ENCODE measurements at places on chromosomes 12 and 14. TPM values are rescaled to one million over a fixed set of nuclear protein-coding genes. Genes with fewer than 3 reads are reported as not detected.

DNA sequence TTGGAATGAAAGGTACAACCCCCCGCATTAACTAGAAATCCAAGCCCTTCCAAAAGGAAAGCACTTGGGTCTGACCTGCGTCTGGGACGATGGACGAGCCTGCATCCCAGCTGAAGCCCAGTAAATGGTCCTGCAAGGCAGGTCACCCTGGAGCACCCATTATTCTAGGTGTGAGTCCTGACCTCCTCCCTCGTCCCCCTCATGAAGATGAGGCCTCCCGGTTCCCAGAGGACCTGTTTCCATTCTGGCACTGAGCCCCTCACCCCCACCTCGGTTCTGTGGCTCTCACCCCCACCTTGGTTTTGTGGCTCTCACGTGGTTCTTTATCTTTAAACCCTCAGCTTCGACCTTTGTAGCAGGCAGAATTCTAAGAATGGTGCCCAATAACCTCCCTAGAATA, 7.3 kb downstream of the IFI27 start:
- DNase-seq: no peak

Gene CD69
- not detected for total RNA-seq

Gene CLEC2A
- total RNA-seq: not detected

DNA sequence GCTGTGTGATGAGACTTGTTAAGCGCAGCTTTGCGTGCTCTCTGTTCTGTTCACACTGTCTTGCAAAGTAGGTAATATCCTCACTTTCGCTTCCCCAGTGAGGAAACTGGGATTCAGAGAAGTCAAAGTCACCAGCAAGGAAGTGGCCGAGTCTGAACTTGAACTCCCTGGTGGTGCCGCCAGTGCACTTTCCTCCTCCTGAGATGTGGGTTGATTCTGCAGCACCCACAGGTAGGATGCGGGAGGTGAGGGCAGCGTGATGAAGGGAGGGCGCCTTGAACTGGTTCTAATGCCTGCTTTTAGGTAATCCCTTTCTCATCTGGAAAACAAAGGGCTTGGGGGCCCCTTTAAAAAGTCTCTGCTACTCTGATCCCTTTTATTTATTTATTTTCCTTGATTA, 54.9 kb upstream of the IGF1 start:
- peak; percentile 32 for DNase-seq

DNA sequence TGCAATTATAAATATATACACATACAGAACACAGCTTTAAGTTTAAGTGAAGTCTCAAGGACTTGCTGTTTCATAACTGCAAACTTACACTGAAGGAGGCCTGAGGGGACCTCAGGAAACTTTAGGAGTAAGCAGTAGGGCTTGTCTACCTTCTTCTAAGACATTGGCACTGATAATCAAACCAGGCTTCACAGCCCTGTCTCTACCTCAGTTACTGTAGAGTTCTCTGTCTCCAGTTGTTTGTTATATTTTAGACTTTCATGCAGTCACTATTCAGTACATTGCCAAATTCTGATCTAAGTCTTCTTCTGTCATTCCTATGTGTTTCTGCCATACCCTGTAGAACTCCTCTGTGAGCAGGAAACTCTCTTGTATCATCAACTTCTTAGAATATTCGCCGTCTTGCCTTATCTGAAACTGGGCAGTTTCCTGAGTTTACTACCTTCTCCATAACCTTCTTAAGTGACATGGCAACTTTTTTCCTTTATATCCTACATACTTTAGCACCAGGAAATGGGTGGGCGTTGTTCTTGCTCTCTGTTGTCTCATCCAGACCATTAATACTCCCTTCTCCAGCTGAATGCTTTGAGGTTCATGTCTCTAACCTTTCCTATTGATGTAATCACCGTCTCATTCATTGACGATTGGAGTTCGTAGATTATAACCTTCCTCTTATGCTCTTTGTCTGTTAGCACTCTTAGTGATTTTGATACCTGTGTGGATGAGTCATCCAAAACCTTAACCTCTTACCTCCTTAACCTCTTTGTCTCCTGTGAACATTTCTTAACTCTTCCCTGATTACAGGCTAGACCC, 11.4 kb downstream of the APAF1 start:
- DNase-seq: no peak

DNA sequence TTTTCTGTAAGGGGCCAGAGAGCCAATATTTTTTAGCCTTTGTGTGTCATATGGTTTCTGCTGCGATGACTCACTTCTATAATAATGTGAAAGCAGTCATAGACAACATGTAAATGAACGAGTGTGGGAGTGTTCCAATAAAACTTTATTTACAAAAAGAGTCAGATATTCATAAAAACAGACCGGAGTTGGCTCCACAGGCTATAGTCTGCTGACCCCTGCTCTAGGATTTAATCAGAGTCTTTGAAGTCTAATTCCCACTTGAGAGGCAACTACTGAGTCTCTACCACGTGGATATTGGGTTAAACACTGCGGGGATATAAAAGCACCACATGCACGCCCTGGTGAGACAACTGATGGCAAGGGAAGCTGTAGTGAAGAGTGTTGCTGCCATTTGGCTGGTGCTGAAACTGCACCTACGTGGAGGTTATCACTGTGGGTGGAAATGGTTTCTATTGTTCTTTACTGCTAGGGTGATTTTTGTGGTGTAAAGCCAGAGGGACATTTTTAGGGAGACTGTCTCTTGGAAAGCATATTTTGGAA, 3.6 kb upstream of the NINJ2 start:
- no peak for DNase-seq

- no peak for DNase-seq
These were observed 11.3 kb downstream of the SCARB1 start for GRCh38 chr12:124852329-124852831.

Gene KRT3
- total RNA-seq: not detected

GRCh38 chr12:6647083-6647604, at the start of gene ACRBP:
TSS of gene ACRBP (minus strand) at chr12:6647432. CDS start at chr12:6647366, 66 bp downstream.
- DNase-seq: peak; percentile 89

DNA sequence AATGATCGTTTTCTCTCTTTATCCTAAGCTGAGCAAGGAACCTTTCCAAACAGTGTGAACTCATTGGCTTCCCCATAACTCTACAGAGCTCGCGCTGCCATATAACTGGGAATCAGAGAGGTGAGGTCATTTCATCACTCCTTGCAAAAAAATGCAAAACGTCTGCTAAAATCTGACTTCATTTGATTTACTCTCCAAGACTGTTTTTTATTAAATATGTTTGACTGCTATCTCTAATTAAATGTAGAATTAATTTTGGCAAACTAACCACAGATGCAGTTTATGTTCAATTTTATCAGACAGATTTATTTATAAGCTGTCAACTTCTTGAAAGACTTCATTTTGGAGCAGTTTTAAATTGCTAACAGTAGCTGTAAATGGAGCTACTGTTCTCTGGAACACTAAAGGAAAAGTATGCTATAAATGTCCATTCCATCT, 131.6 kb upstream of the SOX5 start:
- no peak for DNase-seq

GRCh38 chr12:28973491-28973890, 175.6 kb upstream of the FAR2 start:
- DNase-seq: no peak

Gene DEPDC4
- 2.5 TPM for total RNA-seq

Gene ADAM20
- 2.1 TPM for total RNA-seq

Gene AHSA1
- 177 TPM for total RNA-seq

DNA sequence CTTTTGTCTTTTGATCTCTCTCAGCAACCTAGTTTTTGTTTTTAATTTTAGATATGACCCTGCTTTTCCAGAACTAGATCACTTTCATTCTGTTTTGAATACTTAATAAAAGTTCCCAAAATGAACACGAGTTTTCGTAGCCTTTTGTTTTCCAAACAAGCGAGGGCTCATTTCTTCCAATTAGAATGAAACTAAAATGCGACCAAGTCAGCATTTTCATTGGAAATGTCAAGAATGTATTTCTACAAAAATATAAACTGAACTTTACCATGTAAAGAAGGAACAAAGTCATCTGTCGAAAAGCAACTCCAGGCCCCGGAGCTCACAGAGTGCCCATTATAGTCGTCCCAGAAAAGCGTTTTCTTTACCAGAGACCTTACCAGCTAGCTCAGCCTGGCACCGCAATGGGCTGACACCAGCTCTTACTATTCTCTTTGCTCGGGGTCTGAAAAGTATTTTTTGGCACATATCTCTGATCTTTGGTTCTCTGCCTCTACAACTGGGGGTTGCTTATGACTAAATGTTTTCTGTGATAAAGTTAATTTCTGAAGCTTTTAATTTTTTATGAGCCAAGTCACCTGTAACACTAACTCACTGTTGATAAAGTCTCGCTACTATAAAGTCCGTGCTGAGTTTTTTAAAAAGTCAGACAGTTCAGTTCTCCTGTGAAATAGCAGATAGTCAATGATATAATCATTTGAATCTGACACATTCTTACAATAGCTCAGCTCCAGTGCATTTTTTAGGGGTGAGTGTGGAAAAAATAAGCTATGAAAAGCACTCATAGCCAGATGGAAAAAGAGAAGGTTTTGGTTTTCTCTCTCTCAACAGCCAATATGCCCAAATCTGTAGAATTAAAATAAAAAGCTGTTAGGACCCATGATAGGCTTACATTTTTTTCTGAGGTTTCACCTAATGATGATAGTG, 43.4 kb downstream of the SAMD4A start:
- DNase-seq: no peak

GRCh38 chr12:54038871-54039414, 6.1 kb downstream of the HOXC5 start:
- no peak for DNase-seq

DNA sequence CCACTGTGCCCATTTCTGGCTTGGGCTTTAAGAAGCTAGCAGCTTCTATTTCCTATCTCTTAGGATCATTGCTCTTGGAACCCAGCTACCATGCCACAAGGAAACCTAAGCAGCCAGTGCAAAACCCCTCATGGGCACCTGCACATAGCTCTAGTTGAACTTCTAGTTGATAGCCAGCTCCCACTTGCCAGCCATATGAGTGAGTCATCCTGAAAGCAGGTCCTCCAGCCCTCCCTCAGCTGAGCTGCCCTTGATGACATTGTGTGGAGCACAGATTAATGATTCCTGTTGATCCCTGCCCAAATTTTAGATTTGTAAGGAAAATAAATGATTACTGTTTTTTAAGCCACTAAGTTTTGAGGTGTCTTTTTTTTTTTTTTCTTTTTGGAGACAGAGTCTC, 234.2 kb upstream of the FBXO33 start:
- DNase-seq: no peak

GRCh38 chr14:93952829-93953228, 23.5 kb downstream of the ASB2 start:
- peak; percentile 19 for DNase-seq

DNA sequence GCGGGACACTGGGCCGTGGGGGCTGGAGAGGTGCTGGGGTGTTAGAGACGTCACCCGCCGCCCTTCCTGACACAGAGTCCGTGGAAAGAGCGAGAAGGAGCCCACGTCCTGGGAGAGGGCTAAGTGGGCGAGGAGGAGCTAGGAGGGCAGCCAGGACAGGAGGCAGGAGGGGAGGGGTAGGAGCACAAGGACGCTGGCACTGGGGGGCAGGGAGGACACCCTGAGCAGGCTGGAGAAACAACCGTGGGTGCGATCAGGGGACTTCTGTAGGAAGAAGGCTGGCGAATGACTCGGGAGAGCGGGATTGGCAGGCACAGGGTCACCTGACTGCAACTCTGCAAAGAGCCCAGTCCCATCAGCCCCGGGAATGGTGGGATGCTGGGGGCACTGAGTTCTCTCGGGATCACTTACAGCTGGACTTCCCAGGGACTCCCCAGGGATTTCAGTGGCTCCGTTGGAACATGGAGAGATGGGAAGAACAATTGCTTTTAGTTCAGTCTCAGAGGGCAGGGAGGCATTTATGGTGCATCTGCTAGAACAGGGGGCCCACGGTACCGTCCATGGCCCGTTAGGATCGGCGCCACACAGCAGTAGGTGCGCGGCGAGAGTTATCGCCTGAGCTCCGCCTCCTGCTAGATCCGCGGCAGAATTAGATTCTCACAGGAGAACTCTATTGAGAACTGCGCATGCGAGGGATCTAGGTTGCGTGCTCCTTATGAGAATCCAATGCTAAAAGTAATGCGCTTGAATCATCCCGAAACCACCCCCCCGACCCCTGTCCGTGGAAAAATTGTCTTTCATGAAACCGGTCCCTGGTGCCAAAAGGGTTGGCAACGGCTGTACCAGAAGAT, 24.3 kb downstream of the UBR7 start:
- no peak for DNase-seq

DNA sequence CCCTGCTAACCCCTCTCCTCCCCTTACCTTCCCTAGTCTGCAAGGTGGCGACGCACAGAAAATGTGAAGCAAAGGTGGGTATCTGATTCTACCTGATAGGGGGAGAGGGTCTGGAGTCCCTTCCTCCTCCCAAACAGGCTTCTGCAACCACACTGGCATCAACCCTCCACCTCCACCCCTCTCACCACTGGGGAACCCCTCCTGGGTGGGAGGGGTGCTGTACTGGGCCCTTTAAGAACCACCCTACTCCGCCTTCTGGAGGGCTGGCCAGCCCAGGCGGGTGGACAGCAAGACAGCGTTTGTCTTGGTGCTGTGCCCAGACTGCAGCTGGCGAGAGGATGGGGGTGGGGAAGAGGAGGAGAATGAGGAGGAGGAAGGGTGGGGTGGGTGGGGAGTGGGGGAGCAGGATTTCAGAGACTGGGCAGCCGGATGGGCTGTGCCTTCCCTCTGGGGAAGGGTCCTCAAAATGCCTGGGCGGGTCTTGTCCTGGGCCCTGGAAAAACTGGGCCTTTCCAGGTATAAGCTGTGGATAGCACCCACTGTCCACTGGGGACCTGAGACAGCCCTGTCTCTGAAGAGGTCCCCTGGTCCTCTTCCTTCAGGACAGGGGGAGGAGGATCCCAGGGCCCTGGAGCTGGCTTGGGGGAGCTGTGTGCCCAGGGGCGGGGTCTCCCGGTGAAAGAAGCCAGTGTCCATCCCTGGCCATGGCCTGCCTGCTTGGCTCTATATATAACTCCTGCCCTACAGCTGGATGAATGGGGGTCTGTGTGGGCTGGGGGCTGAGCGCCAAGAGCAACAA, 2.8 kb downstream of the TNS2 start:
- DNase-seq: no peak

- no peak for DNase-seq
These were observed 28.7 kb upstream of the CCND2 start for GRCh38 chr12:4244868-4245267.

DNA sequence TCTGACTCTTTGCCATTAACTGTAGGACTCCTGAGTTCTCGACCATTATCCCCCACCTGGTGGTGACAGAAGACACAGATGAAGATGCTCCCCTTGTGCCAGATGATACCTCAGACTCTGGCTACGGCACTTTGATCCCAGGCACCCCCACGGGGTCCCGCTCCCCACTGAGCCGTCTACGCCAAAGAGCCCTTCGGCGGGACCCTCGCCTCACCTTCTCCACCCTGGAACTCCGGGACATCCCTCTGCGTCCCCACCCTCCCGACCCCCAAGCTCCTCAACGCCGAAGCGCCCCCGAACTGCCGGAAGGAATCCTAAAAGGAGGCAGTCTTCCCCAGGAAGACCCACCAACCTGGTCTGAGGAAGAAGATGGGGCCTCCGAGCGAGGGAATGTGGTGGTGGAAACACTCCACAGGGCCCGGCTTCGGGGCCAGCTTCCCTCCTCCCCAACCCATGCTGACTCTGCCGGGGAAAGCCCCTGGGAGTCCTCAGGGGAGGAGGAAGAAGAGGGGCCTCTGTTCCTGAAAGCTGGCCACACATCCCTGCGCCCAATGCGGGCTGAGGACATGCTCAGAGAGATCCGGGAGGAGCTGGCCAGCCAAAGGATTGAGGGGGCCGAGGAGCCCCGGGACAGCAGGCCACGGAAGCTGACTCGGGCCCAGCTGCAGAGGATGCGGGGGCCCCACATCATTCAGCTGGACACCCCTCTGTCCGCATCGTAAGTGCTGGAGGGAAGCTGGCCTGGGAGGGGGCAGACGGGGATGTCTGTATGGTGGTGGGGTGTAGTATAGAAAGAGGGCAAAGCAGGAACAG, 14.4 kb downstream of the TNFRSF1A start:
- DNase-seq: no peak

Measured in GM23338 (cell line).